ENCODE measurements at places on chromosomes 16 and 17. TPM values are rescaled to one million over a fixed set of nuclear protein-coding genes. Genes with fewer than 3 reads are reported as not detected.

DNA sequence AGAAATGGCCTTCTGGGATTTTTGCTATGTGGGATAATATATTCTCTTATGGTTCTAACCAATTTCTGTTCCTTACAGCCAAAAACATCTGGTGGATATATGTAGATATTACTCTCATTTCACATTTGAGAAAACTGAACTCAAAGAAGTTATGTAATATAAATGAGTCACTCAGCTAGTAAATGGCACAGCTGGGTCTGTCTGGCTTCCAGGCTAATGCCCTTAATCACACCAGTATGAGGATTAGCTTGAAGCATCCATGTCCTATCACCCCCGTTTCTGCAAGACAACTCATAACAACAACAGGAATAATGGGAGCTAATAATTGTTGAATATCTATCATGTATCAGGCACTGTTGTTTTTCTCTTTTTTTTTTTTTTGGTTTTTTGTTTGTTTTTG, 34.4 kb upstream of the USP7 start:
- no peaks in the 10 kb centered on the region for H3K4me1 ChIP-seq
- H3K27me3 ChIP-seq, result no peaks in the 10 kb centered on the region
- H3K27ac ChIP-seq, result no peak overlapping the region
- no peaks in the 10 kb centered on the region for H3K36me3 ChIP-seq

DNA sequence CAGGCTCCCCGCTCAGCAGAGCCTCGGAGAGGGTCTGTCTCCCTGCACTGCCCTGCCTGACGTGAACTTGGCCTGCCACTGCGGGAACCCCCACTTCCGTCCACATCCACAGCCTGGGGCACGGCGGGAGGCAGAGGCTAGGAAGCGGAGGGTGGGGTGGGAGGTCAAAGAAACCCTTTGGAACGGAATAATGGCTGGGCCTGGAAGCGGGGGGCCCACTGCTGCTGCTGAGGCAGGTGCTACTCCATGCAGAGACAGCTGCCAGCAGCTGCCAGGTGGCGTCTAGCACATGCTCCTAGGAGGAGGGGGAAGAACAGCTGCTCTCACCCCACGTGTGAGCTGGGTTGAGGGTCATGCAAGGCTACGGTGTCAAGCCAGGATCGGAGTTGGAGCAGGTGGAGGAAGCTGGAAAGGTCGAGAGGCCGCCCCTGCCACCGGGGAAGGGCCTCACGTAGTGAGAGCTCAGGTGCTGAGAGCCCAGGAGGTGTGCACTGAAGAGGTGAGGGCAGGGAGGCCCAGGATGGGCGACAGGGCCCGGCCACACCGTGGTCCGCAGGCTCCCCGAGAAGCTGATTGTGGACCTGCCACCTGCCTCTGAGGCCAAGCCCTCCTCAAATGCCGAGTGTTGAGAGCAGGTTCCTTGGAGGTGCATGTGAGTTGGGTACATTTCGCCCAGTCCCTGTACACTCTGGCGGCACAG, 9.8 kb downstream of the FSCN2 start:
- H3K27me3 ChIP-seq, result peaks cover 34% of the 10 kb centered on the region
- H3K4me3 ChIP-seq, result peak overlapping the region; percentile 80
- H3K36me3 ChIP-seq, result no peaks in the 10 kb centered on the region
- H3K27ac ChIP-seq, result no peak overlapping the region
- no peak for DNase-seq

DNA sequence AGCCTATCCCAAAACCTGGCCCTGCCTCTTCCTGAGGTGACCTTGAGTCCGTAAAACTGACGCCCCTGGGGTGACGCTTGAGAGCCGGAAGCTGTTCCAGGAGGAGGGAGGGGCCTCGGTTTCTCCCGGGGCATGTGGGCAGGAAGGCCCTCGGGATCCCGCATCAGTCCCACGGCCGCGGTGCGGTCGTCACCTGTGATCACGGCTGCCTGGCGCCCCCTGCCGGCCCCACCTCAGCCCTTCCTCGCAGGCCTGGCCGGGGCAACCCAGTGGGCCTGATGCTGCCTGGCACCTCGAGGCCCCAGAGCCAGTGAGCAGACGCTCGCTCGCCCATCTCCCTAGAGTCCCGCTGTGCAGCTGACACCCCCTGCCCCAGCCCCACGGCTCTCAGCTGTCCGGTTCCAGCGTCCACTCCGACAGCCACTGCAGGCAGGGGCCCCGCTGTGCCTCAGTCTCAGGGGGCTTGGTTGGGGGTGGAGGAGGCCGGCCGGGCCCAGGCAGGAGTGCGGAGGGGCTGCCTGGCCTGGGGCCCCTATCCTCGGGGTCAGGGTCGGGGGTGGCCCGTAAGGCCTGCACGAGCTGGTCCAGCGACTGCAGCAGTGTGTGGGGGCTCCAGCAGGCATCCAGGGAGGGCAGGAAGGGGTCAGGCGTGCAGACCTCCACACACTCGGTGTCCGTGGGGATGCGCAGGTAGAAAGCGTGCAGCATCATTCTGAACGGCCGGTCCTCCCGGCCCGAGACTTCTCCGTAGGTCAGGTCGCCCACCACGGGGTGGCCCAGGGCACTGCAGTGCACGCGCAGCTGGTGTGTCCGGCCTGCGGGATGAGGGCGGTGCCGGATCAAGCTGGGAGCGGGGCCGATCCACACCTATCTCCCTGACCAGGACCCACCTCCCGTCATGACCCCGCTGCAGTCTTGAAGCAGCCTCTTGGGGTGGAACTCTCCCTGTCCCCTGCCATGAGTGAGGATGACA, 2.3 kb downstream of the RPUSD1 start:
- DNase-seq, result peak; percentile 71
- peak overlapping the region; percentile 71 for H3K4me3 ChIP-seq
- no peaks in the 10 kb centered on the region for H3K4me1 ChIP-seq
- no peaks in the 10 kb centered on the region for H3K36me3 ChIP-seq
- no peak overlapping the region for H3K27ac ChIP-seq
- H3K27me3 ChIP-seq, result no peaks in the 10 kb centered on the region

GRCh38 chr16:87057211-87057881, 259.8 kb downstream of the C16orf95 start:
- H3K27ac ChIP-seq, result no peak overlapping the region
- H3K4me1 ChIP-seq, result peaks cover 3% of the 10 kb centered on the region
- no peak for DNase-seq
- H3K27me3 ChIP-seq, result peaks cover 12% of the 10 kb centered on the region

GRCh38 chr17:58302171-58302918, 21.6 kb upstream of the MPO start:
- peaks cover 6% of the 10 kb centered on the region for H3K4me1 ChIP-seq
- H3K4me3 ChIP-seq, result no peak overlapping the region

GRCh38 chr17:76593384-76593826, 7.7 kb upstream of the ST6GALNAC2 start:
- peaks cover 25% of the 10 kb centered on the region for H3K4me1 ChIP-seq
- no peak overlapping the region for H3K27ac ChIP-seq
- H3K4me3 ChIP-seq, result no peak overlapping the region
- H3K36me3 ChIP-seq, result no peaks in the 10 kb centered on the region
- peaks cover 11% of the 10 kb centered on the region for H3K27me3 ChIP-seq

DNA sequence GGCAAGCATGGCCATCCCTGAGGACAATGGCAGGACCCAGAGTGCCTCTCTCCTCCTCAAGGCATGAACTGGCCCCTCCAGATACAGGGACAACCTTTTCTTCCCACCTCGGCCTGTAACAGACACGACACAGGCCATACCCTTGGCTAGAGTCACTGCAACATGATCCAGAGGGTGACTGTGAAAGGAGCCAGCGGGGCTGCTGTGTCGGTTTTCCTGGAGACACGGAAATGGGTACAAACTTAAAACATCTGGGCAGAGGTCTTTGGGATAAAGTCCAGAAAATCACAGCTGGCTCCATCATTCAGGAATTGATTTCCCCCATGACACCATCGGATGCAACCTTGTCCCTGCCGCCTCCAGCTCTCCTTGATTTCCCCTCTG, 5.3 kb downstream of the CEP295NL start:
- no peaks in the 10 kb centered on the region for H3K27me3 ChIP-seq
- no peak for DNase-seq
- no peak overlapping the region for H3K4me3 ChIP-seq
- H3K36me3 ChIP-seq, result no peaks in the 10 kb centered on the region

DNA sequence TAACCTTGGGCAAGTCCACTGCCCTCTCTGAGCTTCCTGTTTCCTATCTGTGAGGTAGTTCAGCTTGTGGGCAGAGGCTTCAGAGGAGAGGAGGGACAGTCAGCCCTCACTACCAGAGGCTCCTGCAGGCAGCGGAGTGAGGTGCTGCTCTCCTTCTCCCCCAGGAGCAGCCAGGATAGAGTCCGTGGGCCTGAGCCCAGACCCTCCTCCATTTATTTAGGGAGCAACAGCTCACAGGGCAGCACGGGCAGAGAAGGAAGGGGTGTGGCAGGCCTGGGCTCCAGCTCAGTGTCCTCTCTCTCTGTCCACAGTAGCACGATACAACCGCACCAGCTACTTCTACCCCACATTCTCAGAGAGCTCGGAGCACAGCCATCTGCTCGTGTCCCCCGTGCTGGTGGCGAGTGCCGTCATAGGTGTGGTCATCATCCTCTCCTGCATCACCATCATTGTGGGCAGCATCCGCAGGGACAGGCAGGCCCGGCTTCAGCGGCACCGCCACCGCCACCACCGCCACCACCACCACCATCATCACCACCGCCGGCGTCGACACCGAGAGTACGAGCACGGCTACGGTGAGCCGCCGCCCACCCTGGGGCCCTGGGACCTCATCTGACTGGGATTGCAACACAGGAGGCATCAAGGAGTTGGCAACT, 42.3 kb downstream of the BEAN1 start:
- H3K27ac ChIP-seq, result no peak overlapping the region
- H3K4me1 ChIP-seq, result no peaks in the 10 kb centered on the region

- no peak overlapping the region for H3K27ac ChIP-seq
- H3K27me3 ChIP-seq, result peaks cover 38% of the 10 kb centered on the region
- H3K4me3 ChIP-seq, result peak overlapping the region; percentile 85
- no peak for DNase-seq
- peaks cover 29% of the 10 kb centered on the region for H3K4me1 ChIP-seq
These were observed 54.7 kb upstream of the CIBAR2 start for GRCh38 chr16:85166699-85167588.

DNA sequence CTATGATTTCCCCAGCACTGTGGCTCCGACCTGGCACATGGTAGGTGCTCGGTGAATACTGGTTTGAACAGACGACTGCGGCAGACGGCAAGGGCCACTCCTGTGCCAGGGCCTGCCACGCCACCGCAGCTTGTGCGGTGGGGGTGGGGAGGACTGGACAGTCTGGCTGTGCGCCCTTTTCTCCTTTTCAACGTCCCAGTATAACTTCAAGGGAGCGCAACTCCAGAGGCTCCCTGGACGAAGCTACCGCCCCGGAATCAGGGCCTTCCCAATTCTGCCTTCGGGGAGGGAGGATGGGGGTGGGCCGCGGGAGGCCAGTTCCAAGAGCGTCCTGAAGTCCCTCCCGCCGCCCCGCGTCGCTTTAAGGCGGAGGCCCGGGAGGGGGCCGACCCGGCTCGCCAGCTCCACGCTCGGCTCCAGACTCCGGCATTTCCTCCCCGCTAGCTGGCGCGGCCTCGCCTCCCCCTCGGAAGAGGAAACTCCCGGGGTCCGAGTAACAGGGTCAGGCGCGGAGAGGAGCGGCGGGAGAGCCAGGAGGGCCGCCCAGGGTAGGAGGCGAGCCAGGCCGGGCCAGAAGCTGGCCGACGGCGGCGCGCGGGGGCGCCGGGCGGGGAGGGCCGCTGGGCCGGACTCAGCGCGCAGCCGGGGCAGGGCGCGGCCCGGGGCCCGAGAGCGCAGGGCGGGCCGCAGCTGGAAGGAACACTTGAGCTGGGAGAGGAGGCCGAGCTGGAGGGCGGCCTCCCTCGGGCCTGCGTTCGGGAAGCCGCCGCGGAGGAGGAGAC, at the start of gene ITPRIPL2:
ITPRIPL2 (plus strand) TSS at position 388 of the 782 bp plus-strand sequence. CDS start 498 bp downstream, outside the sequence.
- peaks cover under 1% of the 10 kb centered on the region for H3K36me3 ChIP-seq
- peak; percentile 58 for DNase-seq
- H3K4me3 ChIP-seq, result peak within 1 kb of the TSS; percentile 88
- peaks cover 29% of the 10 kb centered on the region for H3K4me1 ChIP-seq

GRCh38 chr17:49260817-49261291, 30.3 kb upstream of the PHOSPHO1 start:
- H3K27me3 ChIP-seq, result peaks cover 20% of the 10 kb centered on the region
- H3K36me3 ChIP-seq, result no peaks in the 10 kb centered on the region
- peaks cover 10% of the 10 kb centered on the region for H3K4me1 ChIP-seq
- H3K4me3 ChIP-seq, result peak overlapping the region; percentile 81
- no peak for DNase-seq
- no peak overlapping the region for H3K27ac ChIP-seq

The STX1B gene
- total RNA-seq, result 14.1 TPM

The SREBF1 gene
- total RNA-seq, result 132 TPM

The NLK gene
- 26.0 TPM for total RNA-seq

The CCNF gene
- 67.5 TPM for total RNA-seq

Measured in neural crest cell (in vitro differentiated cells).